ENCODE measurements at places on chromosomes 3 and 15. TPM values are rescaled to one million over a fixed set of nuclear protein-coding genes. Genes with fewer than 3 reads are reported as not detected.

NANOGP8 gene
- total RNA-seq, result not detected

PEAK1 gene
- 47.0 TPM for total RNA-seq

TMOD3 gene
- total RNA-seq, result 42.6 TPM

SLC9C1 gene
- total RNA-seq, result 0.56 TPM

TLR9 gene
- not detected for total RNA-seq

NSUN3 gene
- 11.3 TPM for total RNA-seq

NAALADL2 gene
- total RNA-seq, result 7.3 TPM

TGM4 gene
- not detected for total RNA-seq

OR5AC2 gene
- total RNA-seq, result not detected

SEMA3B gene
- total RNA-seq, result 2.8 TPM

CCK gene
- 5.1 TPM for total RNA-seq

GPR149 gene
- total RNA-seq, result not detected

CYP11A1 gene
- 0.38 TPM for total RNA-seq

ADPRH gene
- 5.6 TPM for total RNA-seq

C3orf22 gene
- total RNA-seq, result not detected

HHATL gene
- not detected for total RNA-seq

LRRC34 gene
- total RNA-seq, result 2.9 TPM

RNF7 gene
- total RNA-seq, result 64.2 TPM

C3orf62 gene
- 0.28 TPM for total RNA-seq

LRTM1 gene
- not detected for total RNA-seq

SPINT1 gene
- total RNA-seq, result 0.28 TPM

ACP3 gene
- total RNA-seq, result under 0.01 TPM

TCAIM gene
- total RNA-seq, result 36.6 TPM

APOD gene
- total RNA-seq, result 1.4 TPM

TPRA1 gene
- total RNA-seq, result 35.7 TPM

DLG1 gene
- 75.0 TPM for total RNA-seq

PPARG gene
- total RNA-seq, result 24.0 TPM

BCL2A1 gene
- under 0.01 TPM for total RNA-seq

COLQ gene
- under 0.01 TPM for total RNA-seq

TMEM40 gene
- not detected for total RNA-seq

LCTL gene
- total RNA-seq, result 4.8 TPM

GCSAM gene
- not detected for total RNA-seq
